ENCODE measurements at places on chromosomes 16 and 17. TPM values are rescaled to one million over a fixed set of nuclear protein-coding genes. Genes with fewer than 3 reads are reported as not detected.

GRCh38 chr17:45719335-45720071 is 64.6 kb upstream of the CRHR1 start:
- no peak for DNase-seq

Gene CHD3
- 102 TPM for total RNA-seq

DNA sequence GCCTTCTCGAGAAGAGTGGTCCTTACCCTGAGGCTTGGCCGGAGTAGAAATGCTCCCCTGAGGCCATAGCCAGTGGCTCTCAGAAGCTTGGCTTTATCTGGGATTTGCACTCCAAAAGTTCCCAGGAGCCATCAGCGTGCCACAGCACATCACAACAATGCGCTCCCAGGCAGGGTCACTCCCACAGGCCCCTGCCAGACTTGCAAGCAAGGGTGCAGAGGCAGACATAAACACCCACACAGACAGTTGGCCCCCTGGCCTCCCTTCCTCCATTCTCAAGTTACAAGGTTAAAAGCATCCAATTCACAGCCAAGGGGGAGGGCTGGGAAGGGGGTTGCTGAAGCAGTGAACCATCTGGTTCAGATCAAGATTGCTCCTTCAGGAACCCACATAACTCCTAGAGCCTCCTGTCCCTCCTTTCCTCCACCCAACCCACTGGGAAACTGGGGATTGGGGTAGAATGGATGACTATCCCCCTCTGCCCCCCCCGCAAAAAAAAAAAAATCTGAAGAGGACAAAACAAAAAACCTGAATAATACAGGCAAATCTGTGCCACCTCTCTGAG is 1.8 kb downstream of the ST3GAL2 start:
- no peak for DNase-seq

DNA sequence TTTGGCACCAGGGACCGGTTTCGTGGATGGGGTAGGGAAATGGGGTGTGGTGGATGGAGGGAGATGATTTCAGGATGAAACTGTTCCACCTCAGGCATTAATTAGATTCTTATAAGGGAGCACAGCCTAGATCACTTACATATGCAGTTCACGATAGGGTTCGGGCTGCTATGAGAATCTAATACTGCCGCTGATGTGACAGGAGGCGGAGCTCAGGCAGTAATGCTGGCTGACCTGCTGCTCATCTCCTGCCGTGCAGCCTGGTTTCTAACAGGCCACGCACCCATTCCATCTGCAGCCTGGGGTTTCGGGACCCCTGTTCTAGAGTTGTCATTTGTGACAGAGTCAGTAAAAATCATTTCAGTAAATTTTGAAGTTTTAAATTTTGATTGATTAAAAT is 99.7 kb downstream of the CHD9 start:
- DNase-seq, result no peak

Gene EPOP
- 2.1 TPM for total RNA-seq

DNA sequence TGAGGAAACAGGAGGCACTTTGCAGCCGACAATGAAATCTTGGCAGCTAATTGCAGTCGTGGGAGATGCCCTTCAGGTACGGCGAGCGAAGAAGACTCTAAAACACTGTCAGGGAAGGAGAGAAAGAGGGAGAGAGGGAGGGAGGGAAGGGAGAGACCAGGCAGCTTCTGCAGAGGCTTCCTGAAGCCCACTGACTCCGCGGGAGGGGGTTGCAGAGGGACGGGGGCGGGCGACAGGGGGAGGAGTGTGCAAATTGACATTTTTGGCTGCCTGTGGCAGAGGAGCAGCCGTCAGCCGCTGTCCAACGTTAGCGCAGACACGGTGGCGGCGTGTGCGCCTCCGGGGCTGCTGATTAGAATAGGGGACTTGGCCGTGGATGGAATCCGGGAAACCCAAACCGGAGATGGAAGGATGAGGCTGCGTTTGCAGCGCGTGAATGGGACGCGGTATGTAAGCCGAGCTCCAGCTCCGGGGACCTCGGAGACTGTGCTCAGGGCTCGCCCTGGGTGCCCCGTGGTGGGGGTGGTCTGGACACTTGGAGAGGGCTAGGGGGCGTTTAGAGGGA is 849.1 kb upstream of the RBFOX1 start:
- DNase-seq, result no peak
